ENCODE measurements at places on chromosomes 3 and 15.

DNA sequence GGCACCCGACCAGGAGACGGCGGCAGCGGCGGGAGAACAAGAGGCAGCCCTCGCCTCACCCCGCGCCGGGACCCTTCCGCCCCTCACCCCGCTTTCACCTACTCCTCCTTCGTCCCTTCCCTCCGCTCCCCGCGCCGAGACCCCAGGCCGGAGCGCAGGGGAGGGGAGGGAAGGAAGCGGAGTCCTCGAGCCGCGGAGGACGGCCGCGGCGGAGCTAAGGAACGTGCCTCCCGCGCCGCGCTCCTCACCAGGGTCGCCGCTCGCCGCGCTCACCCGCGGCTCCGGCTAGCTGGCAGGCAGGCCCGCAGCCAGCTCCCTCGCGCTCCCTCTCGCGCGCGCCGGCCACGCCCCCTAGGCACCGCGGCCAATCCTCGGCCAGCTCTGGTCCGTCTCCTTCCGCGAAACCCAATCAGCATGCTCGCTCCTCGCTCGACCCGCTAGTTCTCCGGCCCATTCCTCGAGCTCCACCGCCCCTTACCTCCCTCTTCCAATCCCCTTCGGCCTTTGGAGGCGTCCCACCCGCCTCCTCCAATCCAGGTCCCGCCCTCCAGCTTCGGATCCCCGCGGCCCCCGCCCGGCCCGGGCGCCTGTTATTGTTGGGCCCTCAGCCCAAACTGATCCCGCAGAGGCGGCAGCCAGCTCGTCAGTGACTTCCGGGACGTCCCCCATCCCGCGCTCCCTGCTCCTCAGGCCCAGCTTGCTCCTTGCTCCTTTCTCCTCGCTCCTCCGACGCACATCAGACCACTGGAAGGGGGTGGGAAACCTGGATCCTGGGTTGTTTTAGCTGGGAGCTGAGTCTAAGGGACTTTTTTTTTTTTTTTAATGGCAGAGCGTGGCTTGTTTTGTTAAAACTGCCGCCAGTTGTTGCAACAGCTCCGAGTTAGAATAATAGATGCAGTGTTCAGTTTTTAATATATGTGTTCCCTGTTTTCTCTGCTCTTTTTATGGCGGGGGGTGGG lies at the start of gene DCBLD2:
TSS of gene DCBLD2 (minus strand) at position 304 of the 959 bp plus-strand sequence. CDS start 369 bp downstream, outside the sequence.
- DNase-seq: peak; percentile 99

DNA sequence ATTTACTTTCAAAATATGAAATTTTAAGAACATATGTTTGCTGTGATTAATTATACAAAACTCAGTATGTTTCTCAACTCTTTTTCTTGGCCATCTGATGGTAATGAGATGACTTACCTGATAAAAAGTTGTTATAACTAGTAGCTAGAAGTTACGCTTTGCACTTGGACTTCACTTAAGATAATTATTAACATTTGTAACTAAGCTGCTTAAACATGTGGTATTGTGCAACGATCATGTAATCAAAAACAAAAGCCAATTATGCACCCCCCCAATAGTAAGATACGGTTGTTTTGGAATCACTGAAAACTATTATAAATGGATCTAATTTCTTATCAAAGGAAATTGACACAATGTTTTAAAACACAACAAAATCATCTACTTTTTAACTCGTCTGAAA lies 342.9 kb downstream of the CNTN3 start:
- DNase-seq: no peak

DNA sequence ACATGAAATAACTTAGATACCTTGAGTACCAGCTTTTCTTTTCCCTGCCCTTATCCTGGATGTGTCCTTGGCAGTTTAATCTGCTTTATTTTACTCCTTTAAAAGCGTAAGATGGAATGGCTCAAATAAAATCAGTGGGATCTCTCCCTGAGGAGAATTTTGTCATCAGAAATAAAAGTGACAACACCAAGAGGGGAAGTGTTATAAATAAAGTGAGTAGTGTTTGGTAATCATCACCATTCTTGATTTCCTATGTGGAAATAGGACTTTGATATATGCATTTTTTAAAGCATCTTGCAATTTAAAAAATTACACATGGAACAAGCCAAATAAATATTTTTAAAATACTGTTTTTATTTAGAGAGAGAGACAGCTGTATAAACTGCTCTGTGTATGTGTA lies 76.5 kb downstream of the MBNL1 start:
- DNase-seq: no peak

- DNase-seq: no peak
Observed at GRCh38 chr15:52369455-52369854, 73.9 kb upstream of the MYO5C start.

GRCh38 chr3:65672871-65673815 lies 365.6 kb downstream of the MAGI1 start:
- DNase-seq: peak; percentile 45

DNA sequence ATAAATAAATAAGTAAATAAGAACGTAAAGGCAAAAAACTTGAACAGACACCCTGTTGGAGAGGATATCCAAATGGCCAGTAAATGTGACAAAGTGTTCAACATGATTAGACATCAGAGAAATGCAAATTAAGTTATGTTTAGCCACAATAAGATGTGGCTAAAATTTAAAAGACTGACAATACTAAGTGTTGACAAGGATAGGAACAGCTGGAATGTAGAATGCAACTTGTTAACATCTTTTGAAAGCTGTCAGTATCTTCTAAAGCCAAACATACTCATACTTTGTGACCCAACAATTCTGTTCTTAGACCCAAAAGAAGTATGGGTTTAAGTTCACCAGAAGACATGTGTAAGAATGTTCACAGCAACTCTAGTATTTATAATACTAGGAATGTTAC lies 197.1 kb downstream of the ITPR1 start:
- no peak for DNase-seq

DNA sequence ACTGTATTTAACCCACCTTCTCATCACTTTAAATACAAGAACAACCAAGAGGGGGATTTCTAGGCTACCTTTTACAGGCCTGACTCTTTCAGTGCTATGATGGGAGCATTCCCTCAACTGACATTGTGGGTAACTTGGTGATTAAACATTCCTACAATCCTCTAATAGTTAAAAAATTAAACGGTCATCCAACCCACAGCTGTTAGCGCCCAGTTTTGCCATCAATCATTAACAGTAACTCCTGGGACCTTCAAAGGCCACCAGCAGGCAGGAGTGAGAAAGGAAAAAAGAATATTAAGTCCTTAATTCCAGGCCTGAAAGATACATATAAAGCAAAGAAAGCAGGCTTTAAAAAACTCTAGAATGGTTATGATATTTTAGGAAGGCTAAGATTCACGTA lies 512.1 kb downstream of the MAGI1 start:
- DNase-seq: no peak

- DNase-seq: no peak
Observed at GRCh38 chr3:112773864-112774263, 72.8 kb downstream of the CD200R1L start.

DNA sequence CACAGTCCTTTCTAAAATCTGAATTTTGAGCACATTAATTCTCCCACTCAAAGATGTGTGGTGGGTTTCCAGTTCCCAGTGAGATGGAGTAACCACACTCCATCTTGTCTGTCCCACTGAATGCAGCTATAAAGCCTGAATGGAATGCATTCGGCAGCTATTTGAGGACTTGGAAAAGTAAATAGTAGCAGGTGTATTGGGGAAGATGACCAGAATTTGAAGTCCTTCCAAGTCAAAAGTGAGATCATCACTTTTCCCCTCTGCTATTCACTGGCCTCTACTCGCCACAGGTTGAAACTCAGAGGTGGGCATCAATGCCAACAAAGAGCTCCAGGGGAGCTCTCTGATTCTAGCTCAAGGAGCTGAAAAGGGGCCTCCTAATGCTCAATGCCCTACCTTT lies 8.1 kb upstream of the GNB5 start:
- no peak for DNase-seq

DNA sequence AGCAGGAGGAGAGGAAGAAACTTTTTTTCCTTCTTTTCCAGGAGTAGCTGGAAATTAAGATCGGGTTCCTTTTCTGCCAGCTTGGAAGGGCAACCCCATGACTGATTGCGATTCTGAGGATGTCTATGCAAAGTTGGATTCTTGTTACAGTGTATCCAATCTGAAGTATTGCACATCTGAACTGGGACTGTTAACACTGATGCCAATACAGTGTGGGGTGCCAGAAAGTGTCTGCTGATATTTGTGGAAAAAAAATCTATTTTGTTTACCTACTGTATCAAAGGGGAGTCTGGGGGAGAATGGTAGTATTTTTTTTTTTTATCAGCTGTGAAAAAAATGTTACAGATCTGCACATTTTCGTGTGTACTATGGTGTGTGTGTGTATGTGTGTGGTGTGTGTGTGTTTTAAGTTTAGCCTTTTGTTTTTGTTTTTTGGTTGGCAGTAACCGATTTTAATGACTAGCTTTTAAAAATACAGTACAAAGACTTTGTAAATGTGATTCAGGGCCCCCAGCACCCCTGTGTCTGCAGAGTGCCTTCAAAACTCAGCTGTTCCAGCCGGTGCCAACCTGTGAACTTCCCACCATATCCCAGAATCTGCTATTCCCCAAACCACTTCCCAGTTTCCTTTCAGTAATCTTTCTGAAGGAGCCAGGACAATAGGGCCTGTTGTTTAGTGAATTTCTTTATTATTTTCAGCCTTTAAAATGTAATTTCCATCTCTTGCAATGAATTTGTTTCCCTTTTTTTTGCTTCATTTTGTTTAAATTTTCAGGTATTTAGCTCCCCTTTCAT lies 1.9 kb downstream of the RAP2B start:
- no peak for DNase-seq

GRCh38 chr3:117926819-117927218 lies 1107.8 kb downstream of the IGSF11 start:
- DNase-seq: no peak
